ENCODE measurements at places on chromosomes 1 and 21.

- DNase-seq: no peak
Measured at GRCh38 chr1:47656719-47657685, 219.2 kb downstream of the FOXD2 start.

- DNase-seq: no peak
Measured at GRCh38 chr1:42432714-42433113, 23.1 kb downstream of the ZMYND12 start.

DNA sequence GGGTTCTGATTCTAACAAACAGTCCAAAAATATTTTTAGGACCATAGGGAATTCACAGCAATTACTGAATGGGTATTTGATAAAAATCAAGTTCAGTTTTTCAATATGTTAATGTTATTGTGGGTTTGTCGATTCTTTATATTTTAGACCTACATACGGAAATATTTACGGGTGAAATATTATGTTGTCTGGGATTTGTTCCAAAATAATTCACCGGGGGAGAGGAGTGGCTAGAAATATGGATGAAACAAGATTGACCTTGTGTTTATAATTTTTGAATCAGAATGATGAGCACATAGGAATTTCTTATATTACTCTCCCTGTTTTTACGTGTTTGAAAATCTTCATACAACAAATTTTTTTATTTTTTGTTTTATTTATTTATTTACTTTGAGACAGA, 56.7 kb upstream of the USP1 start:
- no peak for DNase-seq

DNA sequence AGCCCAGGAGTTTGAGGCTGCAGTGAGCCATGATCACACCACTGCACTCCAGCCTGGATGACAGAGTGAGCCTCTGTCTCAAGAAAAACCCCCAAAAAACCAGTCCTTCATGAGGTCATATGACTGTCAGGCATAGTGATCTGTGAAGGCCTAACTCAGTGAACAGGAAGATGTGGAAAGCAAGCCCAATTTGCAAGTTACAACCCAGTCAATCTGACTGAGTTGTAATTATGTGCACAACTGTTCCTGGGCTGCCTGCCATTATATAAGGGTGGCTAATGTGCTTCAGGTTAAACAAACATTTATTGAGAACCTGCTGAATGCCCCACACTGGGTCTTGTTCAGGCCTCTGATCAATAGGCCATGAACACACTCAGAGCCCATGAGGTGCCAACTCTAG, 38.2 kb upstream of the KIRREL1 start:
- DNase-seq: no peak
